ENCODE measurements at places on chromosomes 12 and 14.

DNA sequence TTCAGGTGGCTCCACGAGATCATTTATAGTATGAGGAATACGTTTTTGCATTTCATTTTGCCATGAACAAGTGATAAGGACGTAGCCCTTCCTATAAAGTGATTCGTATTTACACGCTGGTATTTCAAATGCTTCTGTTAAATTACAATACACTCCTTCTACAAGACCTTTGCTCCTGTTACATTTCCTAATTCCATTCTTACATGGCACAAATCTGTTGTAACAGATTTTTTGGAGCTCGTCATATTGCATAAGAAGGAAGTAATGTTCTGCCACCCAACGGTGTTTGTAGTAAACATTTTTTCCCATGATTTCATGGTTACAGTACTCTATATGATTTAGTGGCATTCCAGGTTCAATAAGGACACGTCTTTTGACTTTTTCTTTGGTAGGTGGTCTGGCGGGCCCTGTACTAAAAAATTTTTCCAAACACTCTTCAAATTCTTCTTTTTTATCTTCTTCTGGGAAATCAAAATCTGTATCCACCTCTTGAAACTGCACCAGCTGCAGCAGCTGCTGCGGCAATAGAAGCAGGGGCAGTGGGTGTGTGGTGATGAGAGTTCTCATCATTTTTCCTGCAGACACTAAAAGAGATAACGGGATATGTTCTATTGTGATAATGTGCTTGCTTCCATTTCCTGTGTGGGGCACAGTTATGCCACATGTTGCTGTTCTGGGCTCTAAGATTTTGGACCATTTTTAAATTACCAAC, 4.2 kb downstream of the RNASE9 start:
- no peak for DNase-seq

GRCh38 chr14:54642801-54643695, 76.1 kb downstream of the SAMD4A start:
- no peak for DNase-seq

- DNase-seq, result no peak
These were observed 68.0 kb downstream of the RNF34 start for GRCh38 chr12:121467638-121468498.

DNA sequence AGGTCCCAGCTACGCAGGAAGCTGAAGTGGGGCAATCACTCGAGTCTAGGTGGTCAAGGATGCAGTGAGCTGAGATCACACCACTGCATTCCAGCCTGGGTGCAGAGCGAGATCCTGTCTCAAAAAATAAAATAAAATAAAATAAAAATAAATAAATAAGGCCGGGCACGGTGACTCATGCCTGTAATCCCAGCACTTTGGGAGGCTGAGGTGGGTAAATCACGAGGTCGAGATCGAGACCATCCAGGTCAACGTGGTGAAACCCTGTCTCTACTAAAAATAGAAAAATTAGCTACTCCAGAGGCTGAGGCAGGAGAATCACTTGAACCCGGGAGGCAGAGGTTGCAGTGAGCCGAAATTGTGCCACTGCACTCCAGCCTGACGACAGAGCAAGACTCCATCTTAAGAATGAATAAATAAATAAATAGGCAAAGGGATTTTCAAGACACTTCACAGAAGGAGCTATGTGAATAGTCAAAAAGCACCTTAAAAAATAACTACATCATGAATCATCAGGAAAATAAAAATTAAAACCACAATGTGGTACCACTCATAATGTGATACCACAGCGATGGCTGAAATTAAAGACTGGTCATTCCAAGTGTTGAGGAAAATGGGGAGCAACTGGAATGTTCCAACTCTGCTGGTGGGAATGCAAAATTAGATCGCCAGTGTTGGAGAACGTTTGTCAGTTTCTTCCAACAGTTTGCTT, 92.9 kb upstream of the TBX3 start:
- DNase-seq, result no peak

GRCh38 chr12:1443421-1444141, 150.8 kb downstream of the FBXL14 start:
- no peak for DNase-seq

DNA sequence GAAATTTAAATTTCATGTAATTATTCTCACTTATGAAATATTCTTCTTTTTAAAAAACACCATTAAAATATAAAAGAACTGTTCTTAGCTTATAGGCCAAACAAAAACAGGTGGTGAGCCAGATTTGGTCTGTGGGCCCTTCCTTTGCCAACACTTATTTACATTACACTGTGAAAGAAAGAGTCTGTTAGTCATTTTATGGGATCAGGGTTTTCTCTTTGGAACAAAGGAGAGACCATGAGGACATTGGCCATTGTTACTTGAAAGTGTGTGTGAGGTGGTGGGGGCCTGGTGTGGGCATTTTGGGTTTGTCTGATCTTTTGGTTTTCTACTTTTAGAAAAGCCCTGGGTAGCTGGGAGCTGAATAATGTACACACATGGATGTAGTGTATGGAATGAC, 62.7 kb downstream of the TTC6 start:
- peak; percentile 4 for DNase-seq

- DNase-seq, result no peak
These were observed 56.1 kb downstream of the ESR2 start for GRCh38 chr14:64238049-64238448.

All from NCI-H1092 (cell line).